Urinary bladder (tissue), 4 donors: ENCODE measurements at places on chromosomes 2 and 18. TPM values are rescaled to one million over a fixed set of nuclear protein-coding genes. Genes with fewer than 3 reads are reported as not detected.

- DNase-seq = no peak
Measured at GRCh38 chr2:205959521-205959920, 126.5 kb downstream of the INO80D start.

DNA sequence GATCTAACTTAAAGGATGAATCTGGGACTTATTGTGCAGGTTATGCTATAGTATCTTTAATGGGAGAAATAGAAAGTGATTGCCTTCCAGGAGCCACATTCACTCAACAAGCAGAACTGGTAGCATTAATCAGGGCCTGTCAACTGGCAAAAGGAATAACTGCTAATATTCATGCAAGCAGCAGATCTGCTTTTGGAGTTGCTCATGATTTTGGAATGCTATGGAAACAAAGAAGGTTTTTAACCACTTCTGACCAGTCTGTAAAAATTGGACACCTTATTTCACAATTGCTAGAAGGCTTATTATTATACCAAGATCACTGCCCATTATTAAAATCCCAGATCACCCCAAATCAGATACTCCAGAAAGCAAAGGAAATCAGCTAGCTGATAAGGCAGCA is 200.4 kb downstream of the MREG start:
- DNase-seq = no peak

- no peak for DNase-seq
Measured at GRCh38 chr2:109428281-109428680, 185.5 kb downstream of the SEPTIN10 start.

Gene FSHR
- not detected for polyA plus RNA-seq

DNA sequence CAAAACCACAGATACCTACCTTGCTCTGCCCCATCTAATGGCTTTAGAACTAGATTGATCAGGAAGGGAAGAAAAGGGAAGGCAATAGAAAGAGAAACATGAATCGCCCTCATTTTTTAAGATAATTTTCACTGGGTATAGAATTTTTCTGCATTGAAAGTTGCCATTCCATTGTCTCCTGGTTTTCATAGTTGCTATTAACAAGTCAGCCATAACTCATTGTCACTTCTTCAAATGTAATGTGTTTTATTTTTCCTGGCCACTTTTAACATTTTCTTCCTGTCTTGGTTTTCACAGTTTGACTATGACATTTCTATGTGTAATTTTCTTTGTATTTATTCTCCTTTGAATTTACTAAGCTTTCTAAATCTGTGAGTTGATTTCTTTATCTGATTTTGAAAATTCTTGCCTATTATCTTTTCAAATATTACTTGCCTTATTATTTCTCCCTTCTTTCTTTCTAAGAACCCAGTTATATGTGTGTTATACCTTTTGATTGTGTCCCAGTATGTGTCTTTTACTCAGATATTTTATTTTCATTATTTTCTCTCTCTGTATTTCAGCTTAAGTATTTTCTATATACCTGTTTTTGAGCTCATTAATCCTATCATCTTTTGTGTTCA is 85.5 kb upstream of the GLI2 start:
- no peak for DNase-seq

Gene DIPK1C
- 0.22 TPM for polyA plus RNA-seq

DNA sequence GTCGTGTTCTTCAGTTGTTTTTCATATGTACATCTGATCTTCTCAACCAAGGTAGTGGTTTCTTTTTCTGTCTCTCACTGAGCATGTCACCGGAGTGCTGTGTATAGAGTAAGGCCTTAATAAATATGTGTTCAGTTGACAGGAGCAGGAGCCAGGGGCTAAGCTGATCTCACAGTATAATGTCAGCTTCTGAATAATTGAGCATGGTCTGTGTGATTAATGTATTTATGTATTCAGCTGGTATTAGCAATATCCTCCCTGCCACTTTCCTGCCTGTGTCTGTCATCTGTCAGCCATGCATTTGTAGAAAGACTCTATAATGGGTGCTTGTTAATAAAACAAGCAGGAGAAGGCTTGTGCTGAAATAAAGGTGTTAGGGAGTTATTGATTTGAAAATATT is 198.9 kb downstream of the ADCYAP1 start:
- DNase-seq = no peak

DNA sequence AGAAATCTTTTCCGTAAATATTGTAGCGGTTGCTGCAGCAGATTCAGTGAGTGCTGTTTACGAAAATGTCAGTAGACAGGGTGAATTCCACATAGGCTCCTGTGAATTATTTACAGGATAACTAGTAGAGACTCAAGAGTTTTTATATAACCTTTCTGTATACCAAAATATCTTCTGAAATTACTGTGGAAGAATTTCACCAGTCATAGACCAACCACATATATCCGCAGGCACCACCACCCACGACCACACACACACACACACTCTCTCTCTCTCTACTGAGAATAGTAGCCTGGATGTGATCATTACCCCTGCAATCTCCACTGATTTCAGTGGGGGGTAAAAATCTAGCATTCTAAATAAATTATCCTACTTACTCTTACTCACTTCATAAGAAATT is 341.8 kb downstream of the RBM43 start:
- DNase-seq = no peak

Gene SULT1C2
- 0.15 TPM for polyA plus RNA-seq

Gene PRKRA
- 57.8 TPM for polyA plus RNA-seq
